ENCODE measurements at places on chromosomes 1 and 21.

DNA sequence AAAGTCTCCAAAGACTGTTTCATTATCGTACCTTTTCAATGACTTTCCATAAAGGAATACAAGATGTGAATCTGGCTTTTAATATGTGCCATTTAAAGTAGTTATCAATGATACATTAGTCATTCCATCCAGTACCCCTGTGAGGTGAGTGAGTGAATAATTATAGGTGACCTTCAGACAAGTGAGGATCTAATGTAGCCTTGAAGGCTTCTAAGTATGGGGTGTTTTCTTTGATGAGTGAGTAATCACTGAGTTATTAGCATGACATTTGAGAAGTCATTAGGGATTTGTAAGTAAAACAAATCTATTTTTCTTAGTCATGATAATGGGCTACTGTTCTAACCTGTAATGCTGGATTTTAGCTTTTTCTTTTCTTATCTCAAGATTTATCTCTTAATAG lies 831.4 kb downstream of the ADGRL2 start:
- no peak for DNase-seq

- no peak for DNase-seq
Measured at GRCh38 chr1:207256869-207257268, 64.6 kb upstream of the CD55 start.

GRCh38 chr1:217189362-217189761 lies 441.5 kb downstream of the GPATCH2 start:
- no peak for DNase-seq

GRCh38 chr1:204465546-204466415 lies 28.8 kb downstream of the PIK3C2B start:
- no peak for DNase-seq

DNA sequence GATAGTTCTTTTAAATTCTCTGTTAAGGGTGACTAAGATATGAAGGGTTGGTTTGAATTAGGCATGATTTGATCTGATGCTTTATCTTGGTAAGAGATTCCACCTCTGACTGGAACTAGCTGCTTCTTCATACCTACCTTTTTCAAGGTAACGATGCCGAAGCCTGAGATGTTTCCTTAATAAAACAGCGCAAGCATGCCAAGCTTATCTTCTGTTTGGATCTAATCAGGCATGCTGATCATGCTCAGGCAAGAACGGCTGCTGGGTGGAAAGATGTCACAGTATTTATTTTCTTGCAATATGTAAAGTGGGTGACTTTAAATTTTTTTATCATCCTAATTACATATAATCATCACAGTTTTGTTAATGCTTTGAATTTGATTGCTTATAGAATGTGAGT lies 148.7 kb downstream of the ADGRL2 start:
- no peak for DNase-seq

- DNase-seq = no peak
Measured at GRCh38 chr1:25700626-25701025, 84.0 kb downstream of the MAN1C1 start.

- no peak for DNase-seq
Measured at GRCh38 chr1:212700223-212700891, 717 bp upstream of the BATF3 start.

DNA sequence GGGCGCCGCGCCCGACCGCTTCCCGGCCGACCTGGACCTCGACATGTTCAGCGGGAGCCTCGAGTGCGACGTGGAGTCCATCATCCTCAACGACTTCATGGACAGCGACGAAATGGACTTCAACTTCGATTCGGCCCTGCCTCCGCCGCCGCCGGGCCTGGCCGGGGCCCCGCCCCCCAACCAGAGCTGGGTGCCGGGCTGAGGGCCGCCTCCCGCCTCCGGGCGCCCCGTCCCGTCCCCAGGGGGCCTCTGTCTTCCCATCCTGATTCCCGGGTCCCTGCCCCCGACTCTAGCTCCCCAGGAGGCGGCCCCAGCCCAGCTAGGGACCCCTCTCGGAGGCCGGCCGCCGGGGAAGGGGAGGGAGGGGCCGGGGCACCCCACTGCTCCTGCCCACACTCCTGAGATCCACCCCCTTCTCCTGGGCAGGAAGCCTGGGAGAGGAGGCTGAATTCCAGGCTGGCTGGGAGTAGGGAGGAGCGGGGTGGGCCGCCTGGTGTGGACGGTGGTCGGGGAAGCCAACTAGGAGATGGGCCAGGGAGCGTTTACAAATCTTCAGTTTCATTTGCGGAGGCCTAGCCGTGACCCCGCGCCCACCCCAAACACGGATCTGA lies 21.4 kb downstream of the FOXO6 start:
- no peak for DNase-seq

- DNase-seq = no peak
Measured at GRCh38 chr1:1799716-1800115, 21.4 kb upstream of the NADK start.

GRCh38 chr1:246587606-246588005 lies 21.4 kb downstream of the CNST start:
- DNase-seq = no peak

DNA sequence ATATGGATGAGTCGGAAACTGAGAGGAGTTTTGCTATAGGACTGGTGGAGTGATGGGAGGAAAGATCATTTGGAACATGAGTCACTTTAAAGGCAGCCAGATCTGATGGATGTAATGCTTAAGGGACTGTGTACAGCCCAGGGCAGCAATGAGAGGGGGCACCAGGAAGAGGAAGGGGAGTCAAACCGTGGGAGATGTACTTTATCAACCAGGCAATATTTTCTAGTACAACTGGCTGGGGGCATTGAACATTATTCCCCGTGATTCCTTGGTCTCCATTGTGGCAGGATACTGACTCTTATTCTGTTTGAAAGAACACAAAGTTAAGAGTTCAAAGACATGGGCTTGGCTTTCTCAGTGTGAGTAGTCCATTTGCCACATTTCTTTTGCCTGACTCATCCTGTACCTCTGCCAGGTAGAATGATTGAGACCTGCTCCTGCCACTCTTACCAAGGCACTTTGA lies 268.2 kb upstream of the NR5A2 start:
- DNase-seq = no peak

DNA sequence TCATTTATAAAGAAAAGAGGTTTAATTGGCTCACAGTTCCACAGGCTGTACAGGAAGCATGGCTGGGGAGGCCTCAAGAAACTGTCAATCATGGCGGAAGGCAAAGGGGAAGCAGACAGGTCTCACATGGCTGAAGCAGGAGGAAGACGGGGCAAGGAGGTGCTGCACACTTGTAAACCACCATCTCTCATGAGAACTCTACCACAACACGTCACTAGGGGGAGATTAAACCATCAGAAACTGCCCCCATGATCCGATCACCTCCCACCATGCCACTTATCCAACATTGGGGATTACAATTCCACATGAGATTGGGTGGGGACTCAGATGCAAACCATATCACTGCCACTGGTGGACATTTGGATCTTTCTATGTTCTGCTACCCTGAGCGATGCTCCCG lies 351.4 kb downstream of the NPHP4 start:
- DNase-seq = no peak
